ENCODE measurements at places on chromosomes 6 and 20. TPM values are rescaled to one million over a fixed set of nuclear protein-coding genes. Genes with fewer than 3 reads are reported as not detected.

GRCh38 chr6:110488606-110489190 is 12.3 kb upstream of the SLC22A16 start:
- DNase-seq = no peak

- DNase-seq = no peak
These were observed 1025.4 kb downstream of the EYS start for GRCh38 chr6:64681416-64682160.

- no peak for DNase-seq
These were observed 99.7 kb upstream of the CEP85L start for GRCh38 chr6:118751072-118751471.

The IMPG1 gene
- not detected for total RNA-seq

- no peak for DNase-seq
These were observed 613.8 kb downstream of the TFAP2B start for GRCh38 chr6:51432481-51432880.

The ZFP57 gene
- total RNA-seq = 4.8 TPM

GRCh38 chr6:158813032-158813431 is 6.1 kb downstream of the EZR start:
- no peak for DNase-seq

GRCh38 chr20:40489886-40490285 is 199.2 kb downstream of the MAFB start:
- DNase-seq = no peak

DNA sequence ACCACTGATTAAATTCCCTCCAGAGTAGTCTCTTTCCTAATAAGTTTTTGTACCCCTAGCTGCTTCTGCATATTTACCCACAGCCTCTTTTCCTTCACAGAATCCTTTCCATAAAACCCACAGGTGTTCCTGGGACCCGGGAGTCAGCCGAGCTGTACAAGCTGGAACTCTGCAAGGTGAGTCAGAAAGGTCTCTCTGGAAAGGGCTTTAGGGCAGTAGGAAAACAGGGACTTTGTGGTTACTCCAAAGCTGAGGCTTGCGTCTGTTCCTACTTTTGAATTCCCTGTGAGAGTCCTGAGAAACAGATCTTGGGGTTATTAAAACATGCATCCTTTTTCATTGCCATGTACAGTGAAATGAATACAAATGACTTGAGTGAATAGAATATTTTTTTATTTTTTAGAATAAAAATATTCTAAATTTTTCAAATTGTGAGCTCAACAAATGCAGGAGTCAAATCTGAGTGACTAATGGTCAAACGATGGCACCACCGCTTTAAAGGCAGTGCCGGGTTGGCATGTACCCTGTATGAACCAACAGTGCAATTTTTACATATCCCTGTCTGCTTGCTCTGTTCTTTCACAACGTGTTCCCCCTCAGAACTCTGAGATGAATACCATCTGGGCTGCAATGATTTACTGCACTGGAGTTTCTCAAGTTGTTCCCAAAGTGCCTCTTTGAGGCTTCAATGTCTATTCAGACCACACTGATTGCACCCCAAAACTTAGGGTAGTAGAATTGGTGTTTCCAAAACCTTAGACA is 78.4 kb downstream of the GFRAL start:
- DNase-seq = no peak
